ENCODE measurements at places on chromosomes 2 and 18.

GRCh38 chr2:218046238-218046637 is 22.8 kb upstream of the RUFY4 start:
- no peak for DNase-seq

GRCh38 chr2:122210898-122211856 is 455.7 kb downstream of the TSN start:
- DNase-seq, result no peak

DNA sequence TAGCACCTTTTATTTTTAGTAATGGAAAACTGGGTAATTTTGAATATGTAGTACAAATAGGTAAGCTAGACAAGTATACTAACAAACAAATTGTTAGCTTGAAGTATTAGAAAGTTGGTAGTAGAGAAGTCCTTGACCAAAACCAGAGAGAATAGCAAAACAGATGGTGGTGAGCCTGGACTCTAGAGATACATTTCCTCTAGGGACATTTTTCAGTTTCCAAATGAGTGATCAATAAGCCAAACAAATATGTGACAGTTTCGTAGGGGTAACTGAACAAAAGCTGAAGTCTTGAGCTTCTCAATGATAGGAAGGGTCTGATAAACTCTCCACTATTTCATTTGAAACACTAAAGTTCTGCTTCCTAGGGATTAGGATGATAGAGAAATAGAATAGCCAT is 692.0 kb upstream of the FAM98A start:
- no peak for DNase-seq

GRCh38 chr2:12538138-12538694 is 178.5 kb upstream of the TRIB2 start:
- no peak for DNase-seq

GRCh38 chr2:37500031-37500430 is 155.6 kb downstream of the QPCT start:
- DNase-seq, result no peak

- DNase-seq, result no peak
Observed at GRCh38 chr18:78721238-78721875, 258.3 kb upstream of the SALL3 start.
